ENCODE measurements at places on chromosomes 7 and 10.

- no peak for DNase-seq
Observed at GRCh38 chr10:105358911-105359310, 717.8 kb downstream of the SORCS3 start.

DNA sequence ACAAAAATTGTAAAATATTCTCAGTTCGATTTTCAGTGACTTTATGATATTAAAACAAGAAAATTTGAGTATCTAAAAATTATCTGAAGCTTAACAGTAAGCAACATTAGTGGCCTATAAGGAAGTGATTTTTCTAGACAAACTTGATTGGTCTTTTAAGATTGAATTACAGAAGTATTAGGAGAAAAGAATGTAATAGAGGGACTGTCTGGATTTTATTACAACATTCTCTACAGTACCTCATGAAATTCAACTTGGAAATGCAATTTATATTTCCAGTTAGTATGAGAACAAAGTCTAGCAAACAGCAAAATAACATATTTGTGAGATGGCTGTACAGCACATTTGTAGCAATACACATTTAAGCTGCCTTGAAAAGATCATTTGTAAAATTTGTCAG is 18.8 kb downstream of the REEP3 start:
- DNase-seq: no peak

GRCh38 chr7:100008525-100008924 is 6.9 kb upstream of the ZKSCAN1 start:
- no peak for DNase-seq

DNA sequence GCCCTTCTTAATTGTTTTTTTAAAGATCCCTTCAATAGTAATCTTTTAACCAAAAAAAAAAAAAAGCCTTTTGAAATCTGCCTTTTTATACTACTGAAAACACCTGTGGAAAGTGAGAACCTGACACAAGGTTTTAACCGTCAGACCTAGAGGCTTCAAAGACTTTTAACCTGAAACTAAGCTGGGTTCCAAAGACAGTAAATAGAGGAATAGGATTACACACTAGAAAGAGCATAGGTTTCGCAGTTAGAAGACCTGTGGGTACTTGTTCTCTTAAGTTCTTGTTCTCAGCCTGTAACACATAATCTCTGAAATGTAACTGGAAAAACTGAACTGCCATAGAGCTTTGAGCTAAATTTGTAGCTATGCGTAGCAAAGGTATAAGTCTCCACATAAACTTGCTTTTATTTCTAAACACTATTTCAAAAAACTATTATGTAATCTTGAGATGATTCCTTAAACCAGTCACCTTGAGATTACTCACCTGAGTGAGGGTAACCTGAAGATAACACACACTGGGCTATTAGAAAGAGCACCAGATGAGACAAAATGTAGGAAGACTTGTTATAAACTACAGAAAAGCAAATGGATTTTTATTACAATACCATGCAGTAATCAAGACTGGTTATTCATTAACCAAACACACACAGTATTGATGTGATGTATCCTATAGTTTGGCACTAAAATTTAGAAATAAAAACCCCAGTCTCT is 196.6 kb upstream of the FRMD4A start:
- no peak for DNase-seq

DNA sequence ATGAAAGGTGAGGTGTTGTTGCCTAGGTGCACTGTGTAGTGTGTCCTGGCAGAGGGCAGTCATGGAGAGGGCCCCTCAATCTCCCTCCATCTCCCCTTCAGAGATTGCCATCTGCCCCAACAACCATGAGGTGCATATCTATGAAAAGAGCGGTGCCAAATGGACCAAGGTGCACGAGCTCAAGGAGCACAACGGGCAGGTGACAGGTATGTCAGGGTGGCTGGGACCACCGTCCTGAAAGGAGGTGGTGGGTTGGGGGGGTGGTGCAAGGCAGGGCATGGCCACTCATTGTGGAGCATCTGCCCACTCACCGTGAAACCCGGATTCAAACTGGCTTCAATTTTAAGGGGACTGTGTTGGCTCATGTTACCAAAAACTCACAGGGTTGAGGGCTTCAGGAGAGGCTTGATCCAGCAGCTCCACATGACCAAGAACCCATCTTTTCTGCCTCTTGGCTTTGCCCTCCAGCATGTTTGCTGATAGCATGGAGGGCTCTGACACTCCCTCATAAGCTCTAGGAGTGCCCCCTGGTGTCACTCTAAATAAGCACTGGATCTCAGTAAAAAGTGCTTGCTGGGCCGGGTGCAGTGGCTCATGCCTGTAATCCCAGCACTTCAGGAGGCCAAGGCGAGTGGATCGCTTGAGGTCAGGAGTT is 12.2 kb downstream of the ARPC1B start:
- no peak for DNase-seq

DNA sequence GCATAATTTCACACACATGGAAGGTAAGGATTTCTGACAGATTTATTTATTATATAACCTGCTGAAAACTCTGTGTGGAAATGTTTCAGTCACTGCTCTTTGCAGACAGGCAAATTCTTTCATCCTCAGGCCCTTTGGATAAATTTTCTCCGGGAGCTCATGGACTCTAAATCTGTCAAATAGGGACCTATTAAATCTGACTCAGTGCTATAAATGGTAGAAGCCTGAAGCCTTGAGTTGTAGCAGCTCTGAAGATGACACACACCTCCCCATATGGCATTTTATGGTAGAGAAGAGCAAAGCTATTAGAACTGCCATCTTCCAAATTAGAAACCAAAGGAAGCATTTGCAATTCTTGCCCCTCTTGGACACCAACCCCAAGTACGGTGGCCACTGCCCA is 808.7 kb downstream of the XPNPEP1 start:
- no peak for DNase-seq

All from anterior cingulate cortex (tissue), 58 donors.